CD4-positive, alpha-beta T cell treated with Interleukin-15 for 4 hours (primary cell): ENCODE measurements at places on chromosomes 4 and X.

- DNase-seq, result no peak
Measured at GRCh38 chr4:113815826-113816225, 54.3 kb upstream of the CAMK2D start.

GRCh38 chr4:53646795-53647194, 55.5 kb upstream of the LNX1 start:
- no peak for DNase-seq

- DNase-seq, result peak; percentile 78
Measured at GRCh38 chrX:13647709-13648212, 5.2 kb upstream of the TCEANC start.

DNA sequence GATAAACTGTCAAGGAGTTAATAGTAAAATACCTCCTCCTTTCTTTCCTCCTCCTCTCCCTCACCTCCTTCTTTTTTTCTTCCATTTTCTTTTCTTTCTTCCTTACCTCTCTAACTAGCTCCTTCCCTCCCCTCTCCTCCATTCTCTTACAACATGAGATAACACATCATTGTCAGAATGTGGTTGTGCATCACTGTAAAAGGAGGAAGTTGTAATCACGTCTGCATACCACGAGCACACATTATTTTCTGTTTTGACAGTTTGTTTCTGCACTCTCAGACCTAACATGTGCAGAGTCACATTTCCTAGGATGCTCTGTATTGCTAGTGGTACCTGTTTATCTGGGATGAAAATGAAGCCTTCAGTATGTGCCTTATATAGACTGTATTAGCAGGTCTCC, 9.1 kb downstream of the SLIT2 start:
- no peak for DNase-seq

DNA sequence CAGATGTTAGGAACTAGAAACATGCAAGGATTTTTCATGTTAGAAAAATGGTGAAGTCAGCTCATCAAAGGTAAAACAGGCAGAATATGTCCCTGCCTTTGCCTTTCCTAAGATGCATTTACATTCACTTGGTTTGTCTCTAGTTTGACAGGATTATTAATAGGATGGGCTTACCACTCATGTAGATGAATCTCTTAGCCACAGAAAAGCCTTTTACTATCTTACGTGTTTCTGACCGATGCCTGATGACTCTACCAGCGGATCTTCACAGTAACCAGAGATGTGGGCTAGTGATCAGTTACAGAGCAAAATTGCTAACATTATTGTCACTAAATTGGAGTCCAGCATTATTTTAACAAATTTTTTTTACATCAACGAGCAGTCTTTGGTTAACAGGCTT, 187.6 kb downstream of the MAML3 start:
- DNase-seq, result no peak

GRCh38 chr4:2417226-2417764, 1.1 kb downstream of the ZFYVE28 start:
- no peak for DNase-seq

DNA sequence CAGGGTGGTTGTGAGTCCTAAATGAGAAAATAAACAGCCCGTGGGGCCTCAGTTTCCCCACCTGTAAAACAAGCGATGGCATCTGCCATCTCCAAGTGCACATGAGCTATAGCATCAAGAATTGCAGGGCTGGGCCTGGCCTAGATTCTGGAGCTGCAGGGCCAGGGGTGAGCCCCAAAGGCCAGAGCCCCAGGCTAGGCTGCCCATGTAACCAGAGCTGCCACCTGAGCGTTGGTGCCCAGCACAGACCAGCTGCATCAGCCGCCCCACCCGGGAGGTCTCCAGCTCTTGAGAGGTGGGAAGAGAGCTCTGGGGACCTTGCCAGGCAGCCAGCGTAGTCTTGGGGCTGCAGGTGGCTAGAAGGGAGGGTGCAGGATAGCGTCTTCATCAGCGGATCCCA, 27.0 kb upstream of the GPR78 start:
- no peak for DNase-seq

DNA sequence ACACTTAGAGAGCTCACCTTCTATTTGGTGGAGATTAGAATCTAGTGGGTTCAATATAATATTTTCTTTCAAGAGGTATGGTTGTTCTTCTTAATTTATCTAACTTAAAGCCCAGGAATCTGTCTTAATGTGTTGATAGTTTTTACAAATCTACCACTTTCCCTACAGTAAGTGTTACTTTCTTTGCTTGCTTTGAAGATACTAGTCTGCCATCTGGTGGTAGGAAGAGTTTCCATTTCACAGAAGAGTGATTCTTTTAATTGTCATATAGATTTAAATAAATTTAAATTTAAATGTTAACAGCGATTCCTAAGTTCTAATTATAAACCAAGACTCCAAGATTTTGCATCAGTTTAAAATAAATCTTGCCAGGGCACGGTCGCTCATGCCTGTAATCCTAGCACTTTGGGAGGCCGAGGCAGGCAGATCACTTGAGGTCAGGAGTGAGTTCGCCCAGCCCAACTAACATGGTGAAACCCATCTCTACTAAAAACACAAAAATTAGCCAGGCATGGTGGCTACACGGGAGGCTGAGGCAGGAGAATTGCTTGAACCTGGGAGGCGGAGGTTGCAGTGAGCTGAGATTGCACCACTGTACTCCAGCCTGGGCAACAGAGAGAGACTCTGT, 43.5 kb downstream of the NUDT9 start:
- DNase-seq, result peak; percentile 52

DNA sequence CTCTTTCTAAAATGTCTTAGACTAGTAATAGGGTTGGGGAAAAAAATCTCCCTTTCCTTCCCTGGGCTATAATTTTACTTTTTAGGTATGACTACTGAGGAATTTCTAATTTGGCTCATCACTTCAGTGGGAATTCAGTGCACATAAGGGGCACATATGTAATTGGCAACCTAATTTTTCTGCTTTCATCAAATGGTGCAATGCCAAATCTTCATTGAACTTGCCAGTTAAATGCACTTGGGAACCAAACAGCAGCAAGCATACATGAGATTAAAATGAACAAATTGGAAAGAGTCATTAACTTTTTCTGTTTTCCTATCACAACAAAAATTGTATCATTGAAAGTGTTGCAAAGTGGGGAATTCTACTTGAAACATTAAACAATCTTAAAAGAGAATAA, 2.9 kb upstream of the CCSER1 start:
- DNase-seq, result no peak

DNA sequence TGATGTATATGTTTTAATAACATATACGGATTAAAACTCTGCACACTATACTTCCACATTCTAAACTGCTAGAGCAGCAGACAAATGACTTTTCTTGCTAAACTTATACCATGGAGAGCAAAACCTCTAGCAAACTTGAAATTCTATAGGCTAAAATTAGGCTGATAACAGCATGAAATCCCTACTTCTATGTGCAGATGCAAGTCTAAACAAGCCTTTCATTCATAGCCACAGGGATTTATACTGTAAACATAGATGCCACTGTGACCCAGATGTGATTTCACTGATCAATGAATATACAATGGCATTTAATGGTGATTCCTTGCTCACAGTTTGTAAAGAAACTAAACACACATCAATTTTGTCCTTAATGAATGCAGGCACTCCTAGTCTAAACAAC, 151.0 kb downstream of the ANTXR2 start:
- DNase-seq, result no peak

DNA sequence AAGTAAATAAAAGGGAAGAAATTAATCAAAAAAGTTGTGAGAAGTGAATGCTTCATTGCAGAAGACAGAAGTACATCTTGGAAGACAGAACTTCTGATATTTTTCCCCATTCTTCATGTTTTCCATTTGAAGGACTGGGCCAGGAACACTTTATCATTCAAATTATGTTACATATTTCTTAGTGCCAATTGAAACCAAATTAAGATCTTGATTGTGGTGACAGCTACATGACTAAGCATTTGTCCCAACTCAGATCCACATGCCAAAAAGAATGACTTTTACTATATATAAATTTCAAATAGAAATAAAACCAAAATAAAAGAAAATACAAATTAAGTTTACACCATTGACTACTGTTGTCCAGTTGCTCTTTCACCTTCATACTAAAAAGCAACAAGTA, 14.0 kb upstream of the FGF5 start:
- DNase-seq, result no peak

GRCh38 chr4:132642016-132642817, 506.9 kb upstream of the PCDH10 start:
- DNase-seq, result no peak
